ENCODE measurements at places on chromosomes 7 and 10. TPM values are rescaled to one million over a fixed set of nuclear protein-coding genes. Genes with fewer than 3 reads are reported as not detected.

Gene MKI67
- 11.9 TPM for total RNA-seq

Gene RADIL
- total RNA-seq: 6.6 TPM

DNA sequence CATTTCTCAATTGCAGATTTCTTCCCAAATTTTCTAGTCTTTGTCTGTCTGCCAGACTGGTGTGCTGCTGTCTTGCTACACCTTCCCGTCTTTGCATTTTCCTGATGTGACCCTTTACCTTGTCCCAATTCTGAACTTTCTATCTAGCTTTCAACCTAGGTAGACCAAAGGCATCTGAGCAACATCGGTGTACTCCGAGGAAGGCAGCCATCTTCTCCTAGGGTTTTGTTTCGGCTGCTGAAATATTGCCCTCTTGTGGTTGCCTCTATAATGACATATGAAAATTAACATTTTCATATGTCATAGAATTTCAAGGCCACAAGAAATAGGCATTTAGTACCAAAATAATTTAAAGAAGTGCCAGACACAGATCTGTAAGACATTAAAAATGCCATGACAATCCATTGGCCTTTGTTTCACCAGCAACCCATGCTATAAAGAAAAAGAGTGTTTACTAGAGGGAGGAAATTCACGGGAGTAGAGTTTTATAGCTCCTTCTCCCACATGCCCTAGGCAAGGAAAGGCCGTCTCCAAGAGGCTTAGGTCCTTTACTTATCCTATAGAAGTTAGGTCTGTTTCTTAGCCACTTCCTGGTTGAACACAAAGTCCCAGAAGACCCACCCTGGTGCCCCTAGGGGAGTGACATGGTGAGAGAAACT, 23.4 kb downstream of the OR9A2 start:
- no peak for DNase-seq

DNA sequence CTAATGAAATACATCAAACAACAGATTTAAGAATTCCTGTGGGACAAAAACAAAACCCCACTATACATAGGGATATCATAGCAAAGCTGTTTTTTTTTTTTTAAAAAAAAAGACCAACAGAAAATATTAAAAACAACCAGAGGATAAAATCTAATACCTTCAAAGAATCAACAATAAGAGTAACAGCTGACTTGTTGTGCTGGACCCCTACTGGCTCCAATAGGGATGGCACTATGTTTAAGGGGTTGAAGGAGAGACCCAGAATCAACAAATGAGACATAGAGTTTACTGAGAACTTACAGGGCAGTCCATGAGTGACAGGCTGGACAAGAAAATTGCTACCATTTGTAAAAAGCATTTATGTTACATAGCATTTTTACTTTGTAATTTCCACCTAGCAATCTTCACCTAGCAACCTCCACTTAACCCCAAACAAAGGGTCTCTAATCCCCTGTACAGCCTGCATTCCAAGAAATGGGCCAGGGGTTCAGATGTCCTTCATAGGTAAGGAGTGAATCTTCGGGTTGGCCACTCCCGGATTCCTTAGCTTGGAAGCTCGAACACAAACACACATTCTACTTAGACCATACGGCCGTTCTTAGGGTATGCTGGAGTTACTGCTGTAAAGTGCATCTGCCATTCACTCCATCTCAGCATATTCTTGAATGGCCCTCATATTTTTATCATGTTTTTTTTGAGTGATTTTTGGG, 25.8 kb downstream of the ASZ1 start:
- DNase-seq: no peak

Data from Peyer's patch (tissue), 4 donors.